ENCODE measurements at places on chromosomes 7 and 10.

DNA sequence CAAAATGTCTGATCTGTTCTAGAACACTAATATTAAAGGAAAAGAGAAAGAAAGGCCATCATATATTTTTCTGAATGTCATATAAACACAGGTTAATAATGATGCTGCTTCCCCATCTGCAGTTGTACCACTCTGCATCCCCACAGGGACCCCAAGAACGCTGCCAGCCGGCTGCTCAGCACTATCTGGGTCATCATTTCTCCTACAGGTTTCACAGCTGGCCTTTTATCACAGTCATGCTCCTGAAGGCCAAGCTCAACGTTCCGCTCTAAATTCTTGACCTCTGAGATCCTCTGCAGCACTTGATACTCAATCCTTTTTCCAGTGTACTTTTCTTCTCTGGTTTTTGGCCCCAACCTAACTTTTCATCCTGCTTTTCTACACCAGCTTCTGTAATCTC is 4.8 kb downstream of the IDI1 start:
- no peak for DNase-seq

GRCh38 chr10:124316326-124316725 is 102.4 kb downstream of the OAT start:
- DNase-seq = no peak

DNA sequence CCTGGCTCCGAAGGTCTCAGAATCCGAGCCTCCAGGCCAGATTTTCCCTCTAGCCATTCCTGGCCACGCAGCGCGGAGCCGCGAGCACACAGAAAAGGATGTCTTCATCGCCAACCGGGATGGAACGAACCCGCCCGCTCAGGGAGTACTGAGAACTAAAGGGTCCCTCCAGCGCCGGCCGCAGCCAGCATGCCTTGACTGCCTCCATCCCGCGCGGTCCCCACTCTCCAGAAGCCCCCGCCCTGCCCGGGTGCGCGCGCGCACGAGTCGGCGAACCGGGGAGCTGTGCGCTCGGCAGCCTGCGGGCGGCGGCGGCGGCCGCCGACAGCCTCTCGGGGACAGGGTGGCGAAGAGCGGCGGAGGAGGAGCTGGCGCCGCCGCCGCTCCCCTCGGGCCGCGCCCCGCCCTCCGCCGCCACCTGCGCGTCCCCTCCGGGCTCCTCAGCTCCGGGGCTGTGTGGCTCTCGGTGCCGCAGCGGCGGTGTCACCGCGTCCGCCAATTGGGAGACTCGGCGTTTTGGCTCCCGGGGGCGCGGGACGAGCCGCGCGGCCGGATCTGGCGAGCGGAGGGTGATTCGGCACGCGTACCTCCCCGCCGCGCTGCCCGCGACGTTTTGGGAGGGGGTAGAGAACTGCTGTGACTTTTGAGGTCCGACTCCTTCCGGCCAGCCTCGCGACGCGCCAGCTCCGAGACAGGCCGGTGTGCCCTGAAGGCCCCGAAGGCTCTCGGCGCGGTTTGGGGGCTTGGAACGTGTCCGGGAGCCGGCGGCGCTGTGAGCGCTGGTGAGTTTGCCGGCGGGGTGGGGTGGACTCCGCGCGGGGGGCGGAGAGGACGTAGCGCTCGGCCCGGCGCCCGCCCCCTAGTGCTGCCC is 453 bp upstream of the GALNT17 start:
- no peak for DNase-seq

GRCh38 chr7:76003351-76003750 is 9.0 kb upstream of the TMEM120A start:
- no peak for DNase-seq

DNA sequence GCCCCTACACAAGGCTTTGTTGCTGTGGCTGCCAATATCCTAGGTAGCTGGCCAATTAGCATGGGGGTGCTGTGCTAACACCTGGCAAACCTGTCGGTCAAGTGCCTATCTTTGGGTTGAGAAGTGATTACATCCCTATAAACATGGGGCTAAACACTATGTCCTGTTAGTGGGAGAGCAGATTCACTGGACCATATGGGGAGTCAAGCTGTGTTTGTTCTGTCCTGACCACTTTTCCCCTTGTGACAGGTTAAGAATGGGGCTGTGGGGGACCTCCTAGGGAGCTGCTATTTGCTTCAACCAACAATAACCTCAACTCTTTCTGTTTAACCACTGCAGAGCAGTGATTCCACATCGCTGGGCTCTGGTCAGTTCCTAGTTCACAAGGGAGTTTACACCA is 151.5 kb upstream of the AOAH start:
- DNase-seq = no peak

DNA sequence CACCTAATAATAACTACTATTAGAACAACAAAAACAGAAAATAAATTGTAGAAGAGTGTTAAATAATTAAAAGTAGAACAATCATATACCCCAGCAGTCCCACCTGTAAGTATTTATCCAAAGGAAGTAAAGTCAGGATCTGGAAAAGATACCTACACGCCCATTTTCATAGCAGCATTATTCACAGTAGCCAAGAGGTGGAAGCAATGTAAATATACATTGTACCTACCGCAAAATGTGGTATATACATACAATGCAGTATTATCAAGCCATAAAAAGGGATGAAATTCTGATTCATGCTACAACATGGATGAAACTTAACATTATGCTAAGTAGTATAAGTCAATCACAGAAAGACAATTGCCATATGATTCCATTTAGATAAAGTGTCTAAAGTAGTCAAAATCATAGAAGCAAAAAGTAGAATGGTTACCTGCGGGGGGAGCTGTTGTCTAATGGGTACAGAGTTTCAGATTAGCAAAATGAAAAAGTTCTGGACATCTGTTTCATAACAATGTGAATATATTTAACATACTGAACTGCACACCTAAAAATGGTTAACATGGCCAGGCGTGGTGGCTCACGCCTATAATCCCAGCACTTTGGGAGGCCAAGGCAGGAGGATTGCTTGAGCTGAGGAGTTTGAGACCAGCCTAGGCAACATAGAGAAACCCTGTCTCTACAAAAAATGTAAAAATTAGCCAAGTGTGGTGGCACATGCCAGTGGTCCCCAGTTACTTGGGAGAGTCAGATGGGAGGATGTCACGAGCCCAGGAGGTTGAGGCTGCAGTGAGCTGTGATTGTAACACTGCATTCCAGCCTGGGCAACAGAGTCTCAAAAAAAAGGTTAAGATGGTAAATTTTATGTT is 6.0 kb upstream of the TMED4 start:
- no peak for DNase-seq

- DNase-seq = no peak
Observed at GRCh38 chr10:75542906-75543305, 111.5 kb downstream of the LRMDA start.

GRCh38 chr10:120684226-120684625 is 166.9 kb upstream of the WDR11 start:
- no peak for DNase-seq

DNA sequence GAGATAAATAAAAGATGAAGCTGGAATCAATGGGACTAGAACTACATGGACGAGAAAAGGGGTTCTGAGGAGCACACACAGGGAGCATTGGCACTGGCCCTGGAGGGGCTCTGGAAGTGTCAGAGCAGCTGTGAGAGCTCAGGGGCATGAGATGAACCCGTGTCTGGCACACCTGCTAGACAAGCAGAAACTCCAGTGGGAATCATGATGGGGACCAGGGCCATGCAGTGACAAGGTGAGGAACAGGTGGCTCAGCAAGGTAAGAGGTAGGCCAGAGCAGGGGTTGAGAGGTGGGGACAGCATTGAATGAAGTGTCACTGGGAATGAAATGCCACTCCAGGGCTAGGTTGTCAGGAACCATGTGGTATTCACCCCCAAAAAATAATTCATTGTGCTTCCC is 588.5 kb downstream of the GRID1 start:
- no peak for DNase-seq

DNA sequence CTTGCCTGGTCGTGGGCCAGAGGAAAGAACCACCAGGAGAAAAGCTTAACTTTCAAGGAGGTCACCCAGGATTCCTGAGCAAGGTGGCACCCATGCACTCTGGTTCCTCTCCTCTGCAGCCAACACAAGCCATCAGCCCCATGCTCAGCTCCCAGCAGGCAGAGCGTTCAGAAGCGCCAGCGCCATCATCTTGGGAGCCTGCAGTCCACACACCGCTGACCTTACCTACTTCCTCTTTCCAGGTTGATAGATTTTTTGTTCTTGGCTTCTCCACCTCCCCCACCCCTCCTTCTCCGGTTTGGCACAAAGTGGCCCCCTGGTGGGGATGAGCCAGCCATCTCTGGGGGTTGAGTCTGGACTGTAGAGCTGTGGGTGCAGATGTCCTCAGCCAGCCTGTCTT is 1.7 kb upstream of the WDR86 start:
- DNase-seq = no peak

DNA sequence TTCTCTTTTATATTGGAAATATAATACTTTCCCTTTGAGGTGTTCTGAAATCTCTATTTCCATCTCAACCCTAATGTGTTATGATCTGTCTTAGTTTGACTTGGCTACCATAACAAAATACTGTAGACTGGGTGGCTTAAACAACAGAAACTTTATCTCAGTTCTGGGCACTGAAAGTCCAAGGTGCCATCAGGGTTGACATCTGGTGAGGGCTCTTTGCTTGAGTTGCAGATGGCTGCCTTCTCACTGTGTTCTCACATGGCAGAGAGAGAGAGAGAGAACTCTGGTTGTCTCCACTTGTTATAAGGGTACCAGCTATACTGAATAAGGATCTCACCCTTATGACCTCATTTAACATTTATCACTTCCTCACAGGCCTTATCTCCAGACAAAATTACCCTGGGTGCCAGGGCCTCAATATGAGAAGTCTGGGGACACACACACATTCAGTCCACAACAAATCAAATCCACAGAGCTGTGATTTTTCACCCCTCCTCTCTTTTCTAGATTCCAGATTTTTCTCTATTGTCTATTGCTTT is 104.5 kb downstream of the SRI start:
- no peak for DNase-seq

DNA sequence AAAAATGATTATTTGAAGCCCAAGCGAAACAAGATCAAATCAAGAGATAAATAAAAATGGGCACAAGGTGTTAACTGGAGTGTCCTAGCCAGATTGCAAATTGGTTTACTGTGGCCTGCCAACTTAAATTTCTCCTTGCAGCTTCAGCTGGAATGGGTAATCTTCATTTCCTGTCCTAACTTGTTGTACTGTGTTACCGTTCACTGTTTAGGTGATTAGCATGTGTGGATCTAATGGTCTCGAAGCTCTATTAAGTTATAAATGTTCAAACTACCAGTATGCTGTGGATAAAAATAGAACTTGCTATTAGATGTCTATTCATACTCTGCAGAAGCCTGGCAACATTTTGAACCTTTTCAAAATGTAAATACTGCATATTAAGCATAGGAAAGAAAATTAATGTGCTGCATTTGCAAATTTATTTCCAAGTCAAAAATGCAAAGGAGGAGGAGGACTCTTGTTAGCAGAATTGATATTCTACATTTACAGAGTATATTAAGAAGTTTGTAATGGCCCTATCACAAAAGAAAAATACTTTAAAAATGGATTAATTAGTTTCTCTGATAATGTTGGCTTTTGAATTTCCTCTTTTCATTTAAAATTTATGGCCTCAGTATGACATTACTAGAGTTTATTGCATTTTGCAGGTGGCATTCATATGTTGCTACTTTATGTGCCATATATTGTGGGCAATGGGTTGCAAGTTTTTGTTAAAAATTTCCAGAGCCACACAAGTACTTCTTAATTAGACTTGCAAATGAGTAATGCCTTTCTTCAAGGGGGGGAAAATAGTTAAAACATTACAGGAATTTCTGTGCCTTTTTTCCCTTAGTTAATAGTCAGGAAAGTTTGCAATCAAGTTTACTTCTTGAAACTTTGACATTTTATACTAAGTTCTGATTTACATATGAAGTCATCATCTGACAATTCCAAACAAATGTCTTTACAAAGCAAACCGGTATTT is 92.1 kb downstream of the CABCOCO1 start:
- DNase-seq = no peak
